ENCODE measurements at places on chromosomes 4 and X. TPM values are rescaled to one million over a fixed set of nuclear protein-coding genes. Genes with fewer than 3 reads are reported as not detected.

DNA sequence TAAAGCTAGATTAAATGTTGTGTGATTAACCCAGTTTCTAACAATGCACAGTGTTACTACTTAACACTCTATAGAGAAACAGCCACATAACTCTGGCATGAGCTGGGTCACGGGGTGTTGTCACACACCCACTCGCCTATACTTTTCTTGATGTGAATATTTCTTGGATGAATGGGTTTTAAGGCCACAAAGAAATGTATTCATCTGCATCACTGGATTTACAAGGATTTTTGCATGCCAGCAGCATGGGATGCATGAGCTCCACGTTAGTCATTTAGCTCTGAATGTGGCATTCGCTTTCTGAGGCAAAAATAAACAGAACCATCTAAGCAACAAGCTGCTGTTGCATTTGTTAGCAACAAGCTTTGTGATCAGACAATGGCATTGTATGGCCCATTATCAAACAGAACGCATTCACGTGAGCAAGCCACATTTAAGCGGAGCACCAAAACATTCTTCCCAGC lies 89.7 kb downstream of the LRP2BP start:
- peak; percentile 99 for DNase-seq

DNA sequence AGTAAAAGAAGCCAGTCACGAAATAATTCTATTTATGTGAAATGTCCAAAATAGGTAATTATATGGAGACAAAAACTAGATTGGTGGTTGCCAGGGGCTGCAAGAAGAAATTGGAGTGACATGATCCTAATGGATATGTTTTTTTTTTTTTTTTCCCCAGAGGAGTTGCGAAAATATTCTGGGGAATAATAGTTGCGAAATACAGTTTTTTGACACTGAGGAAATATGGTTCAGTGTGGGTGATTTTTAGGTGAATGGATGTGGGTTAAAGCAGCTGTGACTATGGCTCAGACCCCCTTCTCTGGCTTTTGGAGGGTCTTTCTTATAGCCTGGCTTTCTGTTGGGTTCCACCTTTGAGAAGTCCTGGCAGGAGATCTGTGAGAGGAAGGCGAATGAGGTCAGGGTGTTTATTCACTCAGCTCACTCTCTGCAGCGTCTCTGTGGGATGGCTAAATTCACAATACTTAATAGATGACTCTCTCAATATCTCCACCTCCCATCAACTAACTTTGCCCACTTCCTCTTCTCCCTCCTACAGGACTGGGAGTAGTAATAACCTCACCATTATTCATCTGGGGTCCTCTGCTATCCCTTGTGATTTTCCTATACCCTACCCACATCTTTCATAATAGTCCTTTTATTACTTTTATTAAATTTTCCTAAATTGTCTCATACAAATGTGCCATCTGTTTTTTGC lies 15.3 kb upstream of the RAB9B start:
- no peak for DNase-seq

- no peak for DNase-seq
These were observed 73.8 kb downstream of the FBXW7 start for GRCh38 chr4:152462047-152462446.

DNA sequence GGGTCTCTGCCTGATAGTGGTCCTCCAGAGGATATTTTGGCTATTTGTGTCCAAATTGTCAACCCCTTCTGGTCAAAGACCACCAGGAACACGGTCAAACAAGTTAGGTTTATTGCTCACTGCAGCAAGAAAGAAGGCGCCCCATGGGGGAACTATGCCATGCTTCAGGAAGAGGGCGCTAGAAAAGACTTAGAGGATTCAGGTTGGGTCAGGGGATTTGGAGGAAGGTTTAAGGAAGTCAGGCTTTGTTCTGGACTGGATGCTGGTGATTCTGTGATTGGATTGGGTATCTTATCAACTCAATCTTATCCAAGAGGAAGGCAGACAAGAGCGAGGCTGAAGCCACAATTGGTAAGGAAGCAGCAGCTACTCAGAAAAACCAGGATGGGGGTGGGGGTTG lies 14.3 kb upstream of the ELF4 start:
- DNase-seq = no peak

- DNase-seq = no peak
These were observed 1.6 kb downstream of the ZAR1 start for GRCh38 chr4:48491514-48492176.

DNA sequence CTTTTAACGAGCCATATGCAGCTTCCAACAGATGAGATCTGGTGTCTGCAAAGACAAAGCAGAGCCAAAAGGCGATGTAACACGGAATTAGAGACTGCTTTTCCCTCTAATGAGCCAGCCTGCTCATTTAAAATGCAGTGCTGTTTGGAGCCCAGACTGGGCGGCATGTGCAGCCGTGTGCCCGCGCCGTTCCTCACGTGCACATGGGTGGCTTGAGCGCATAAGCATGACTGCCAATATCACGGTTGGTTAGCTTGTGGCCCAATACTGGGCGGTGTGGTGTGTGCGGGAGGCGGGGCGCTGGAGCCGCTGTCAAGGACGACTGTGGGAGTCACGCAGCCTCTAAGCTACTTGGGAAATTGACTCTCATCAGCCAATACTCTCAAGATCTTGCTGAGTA lies 87.0 kb upstream of the SCOC start:
- no peak for DNase-seq

- no peak for DNase-seq
These were observed 4.2 kb upstream of the NOCT start for GRCh38 chr4:139011225-139011950.

GRCh38 chr4:151426513-151426912 lies 17.5 kb downstream of the FHIP1A start:
- DNase-seq = no peak

- no peak for DNase-seq
These were observed 14.4 kb downstream of the MSN start for GRCh38 chrX:65681810-65682209.

- DNase-seq = no peak
These were observed 246.8 kb downstream of the QDPR start for GRCh38 chr4:17265139-17265538.

- DNase-seq = no peak
These were observed 315.4 kb downstream of the INPP4B start for GRCh38 chr4:142530728-142531127.

DNA sequence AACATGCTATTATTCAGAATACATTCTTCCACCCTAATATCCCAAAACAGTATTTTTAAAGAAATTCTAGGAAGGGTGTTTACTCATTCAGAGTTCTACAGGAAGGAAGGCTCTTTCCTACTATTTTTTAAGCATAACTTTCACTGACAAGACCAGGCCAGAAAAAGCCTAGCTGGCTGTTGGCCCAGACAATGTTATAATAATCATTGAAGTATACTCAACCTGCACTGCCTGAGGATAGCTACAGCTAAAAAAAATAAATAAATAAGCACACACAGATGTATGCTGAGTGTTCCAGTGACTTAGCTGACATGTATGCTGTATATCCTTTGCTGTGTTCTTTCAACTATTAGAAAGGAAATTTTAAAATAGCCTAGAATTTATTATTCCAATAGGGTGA lies 145.8 kb upstream of the SPRY1 start:
- DNase-seq = peak; percentile 63

DNA sequence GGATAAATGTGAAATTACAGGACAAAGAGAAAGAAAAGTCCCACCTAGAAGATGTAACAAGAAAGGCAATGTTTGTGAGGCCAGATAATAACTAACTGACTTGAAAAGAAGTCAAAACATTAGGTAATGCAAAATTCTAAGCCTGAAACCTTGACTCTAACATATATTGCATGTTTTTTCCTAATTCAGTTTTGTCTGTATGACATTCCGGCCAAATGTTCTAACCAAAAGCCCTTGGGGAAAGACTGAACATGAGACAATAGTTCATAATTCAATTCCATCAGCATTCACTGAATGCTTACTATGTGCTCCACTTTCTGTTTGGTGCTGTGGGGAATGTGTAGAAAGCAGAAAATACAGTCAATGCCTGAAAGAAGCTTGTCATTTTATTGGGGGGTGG lies 84.8 kb upstream of the PLAC1 start:
- DNase-seq = no peak

DNA sequence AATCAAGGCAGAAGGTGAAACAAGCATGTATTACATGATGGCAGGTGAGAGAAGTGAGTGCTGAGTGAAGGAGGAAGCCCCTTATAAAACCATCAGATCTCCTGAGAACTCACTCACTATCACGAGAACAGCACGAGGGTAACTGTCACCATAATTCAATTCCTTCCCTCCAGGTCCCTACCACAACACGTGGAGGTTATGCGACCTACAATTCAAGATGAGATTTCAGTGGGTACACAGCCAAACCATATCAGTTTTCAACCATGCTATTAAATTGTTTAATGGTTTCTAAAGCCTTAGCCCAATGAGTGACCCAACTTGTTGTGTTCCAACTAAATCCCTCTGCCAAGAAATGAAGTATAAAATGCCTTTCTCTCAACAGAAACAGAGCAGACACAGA lies 519.8 kb downstream of the GBA3 start:
- DNase-seq = no peak

- no peak for DNase-seq
These were observed 23.1 kb upstream of the SMIM31 start for GRCh38 chr4:164730705-164731393.

DNA sequence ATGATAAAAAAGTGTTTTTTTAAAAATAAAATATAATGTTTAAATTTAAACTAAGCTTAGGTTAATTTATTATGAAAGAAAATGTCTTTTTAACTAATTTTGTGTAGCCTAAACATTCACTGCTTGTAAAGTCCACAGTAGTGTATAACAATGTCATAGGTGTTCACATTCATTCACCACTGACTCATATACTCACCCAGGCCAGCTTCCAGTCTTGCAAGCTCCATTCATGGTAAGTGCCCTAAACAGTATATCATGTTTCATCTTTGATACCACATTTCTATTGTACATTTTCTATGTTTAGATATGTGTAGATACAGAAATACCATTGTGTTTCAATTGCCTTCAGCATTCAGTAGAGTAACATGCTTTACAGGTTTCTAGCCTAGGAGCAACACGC lies 530.3 kb downstream of the EPHA5 start:
- DNase-seq = peak; percentile 10

- DNase-seq = no peak
These were observed 1688.0 kb downstream of the STIM2 start for GRCh38 chr4:28548594-28548993.

Gene PFKFB1
- 0.17 TPM for total RNA-seq

Gene FAM47E
- not detected for total RNA-seq

Gene CYP2U1
- 3.6 TPM for total RNA-seq

Gene XAGE1B
- total RNA-seq = not detected

Gene CT45A10
- total RNA-seq = not detected

All from foreskin keratinocyte (primary cell).